ENCODE measurements at places on chromosomes 1 and 21.

GRCh38 chr1:214584805-214585766 lies 17.9 kb upstream of the CENPF start:
- DNase-seq, result no peak

DNA sequence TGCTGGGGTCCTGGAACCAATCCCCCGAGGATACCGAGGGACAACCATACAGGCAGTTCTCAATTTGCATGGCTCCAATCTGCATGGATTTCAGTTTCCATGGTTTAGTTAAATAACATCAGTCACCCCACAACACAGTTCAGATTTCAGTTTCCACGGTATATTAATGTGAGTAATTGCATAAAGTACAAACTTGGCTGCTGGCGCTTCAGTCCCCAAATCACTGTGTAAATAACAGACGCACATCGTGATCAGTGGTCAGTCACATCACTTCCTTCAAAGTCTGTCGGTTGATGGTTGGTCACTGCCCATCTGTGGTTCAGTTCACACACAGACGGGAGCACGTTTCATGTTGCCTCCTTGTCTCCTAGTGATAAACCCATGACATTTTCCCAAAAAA lies 66.4 kb upstream of the LPGAT1 start:
- no peak for DNase-seq

GRCh38 chr1:53384796-53385195 lies 56.9 kb upstream of the LRP8 start:
- no peak for DNase-seq

- DNase-seq, result no peak
Observed at GRCh38 chr1:99650030-99650429, 4.1 kb downstream of the PALMD start.

DNA sequence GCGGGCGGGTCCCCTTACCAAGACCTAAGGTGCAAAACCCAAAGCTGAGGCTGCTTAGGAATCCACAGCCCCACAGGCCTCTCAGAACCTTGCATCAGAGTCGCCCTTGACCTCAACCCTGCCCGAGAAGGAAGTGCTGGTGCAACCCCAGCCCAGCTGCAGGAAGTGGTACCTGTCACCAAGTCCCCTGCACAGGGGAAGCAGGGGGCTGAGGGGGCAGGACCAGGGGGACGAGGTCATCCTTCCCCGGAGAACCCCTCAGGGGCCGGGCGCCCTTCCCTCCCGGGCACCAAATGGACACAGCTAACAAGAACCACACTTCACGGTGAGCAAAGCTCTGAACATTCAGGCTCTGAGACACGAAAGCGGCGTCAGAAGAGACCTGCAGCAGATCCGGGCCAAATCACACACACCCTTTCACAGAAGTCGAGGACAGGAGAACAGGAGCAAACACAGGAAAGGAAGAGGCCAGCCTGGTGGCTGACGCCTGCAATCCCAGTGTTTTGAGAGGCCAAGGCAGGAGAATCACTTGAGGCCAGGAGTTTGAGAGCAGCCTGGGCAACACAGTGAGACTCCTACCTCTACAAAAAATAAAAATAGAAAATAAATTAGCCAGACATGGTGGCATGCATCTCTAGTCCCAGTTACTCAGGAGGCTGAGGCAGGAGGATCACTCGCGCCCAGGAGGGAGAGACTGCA lies 6.4 kb downstream of the ITGB2 start:
- DNase-seq, result no peak

DNA sequence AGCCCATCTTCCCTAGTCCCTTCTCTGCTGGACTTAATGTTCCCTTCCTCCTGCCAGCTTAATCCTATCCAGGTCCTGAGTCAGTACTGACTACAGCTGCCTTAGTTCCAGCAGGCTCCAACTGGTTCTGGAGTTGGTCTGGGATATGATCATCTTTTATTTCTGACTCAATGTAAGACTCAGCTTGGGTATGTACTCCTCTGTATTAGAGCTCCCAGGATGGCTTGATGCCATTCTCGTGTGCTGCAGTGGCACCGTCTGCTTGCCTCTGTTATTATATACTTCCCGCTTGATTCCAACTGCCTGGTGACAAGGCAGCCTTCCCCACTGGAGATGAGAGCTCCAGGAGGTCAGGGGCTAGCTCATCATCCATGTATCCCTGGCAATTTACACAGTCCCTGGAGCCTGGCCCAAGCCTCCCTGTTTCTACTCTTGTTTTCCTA lies 164.4 kb upstream of the DPT start:
- DNase-seq, result no peak

- no peak for DNase-seq
Observed at GRCh38 chr1:198657550-198658064, 18.8 kb downstream of the PTPRC start.

GRCh38 chr1:192104852-192105251 lies 53.4 kb upstream of the RGS18 start:
- DNase-seq, result no peak

DNA sequence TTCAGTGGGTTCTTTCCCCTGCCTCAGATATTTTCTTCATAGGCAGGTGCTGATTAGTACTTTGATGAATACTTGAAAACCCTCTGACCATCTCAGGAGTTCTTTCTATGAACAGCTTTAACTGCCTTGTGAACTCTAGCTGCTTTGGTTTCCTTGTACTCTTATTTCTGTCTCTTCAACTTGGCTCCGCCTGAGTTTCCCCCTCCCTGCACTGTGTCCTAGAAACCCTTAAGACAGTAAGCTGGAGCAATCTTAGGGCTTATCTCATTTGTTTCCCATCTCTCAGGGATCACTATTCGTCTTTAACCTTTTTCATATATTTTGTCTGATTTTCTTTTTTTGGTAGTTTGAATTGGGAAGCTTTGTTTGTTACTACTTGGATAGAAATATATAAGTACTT lies 99.1 kb downstream of the PKN2 start:
- DNase-seq, result no peak

DNA sequence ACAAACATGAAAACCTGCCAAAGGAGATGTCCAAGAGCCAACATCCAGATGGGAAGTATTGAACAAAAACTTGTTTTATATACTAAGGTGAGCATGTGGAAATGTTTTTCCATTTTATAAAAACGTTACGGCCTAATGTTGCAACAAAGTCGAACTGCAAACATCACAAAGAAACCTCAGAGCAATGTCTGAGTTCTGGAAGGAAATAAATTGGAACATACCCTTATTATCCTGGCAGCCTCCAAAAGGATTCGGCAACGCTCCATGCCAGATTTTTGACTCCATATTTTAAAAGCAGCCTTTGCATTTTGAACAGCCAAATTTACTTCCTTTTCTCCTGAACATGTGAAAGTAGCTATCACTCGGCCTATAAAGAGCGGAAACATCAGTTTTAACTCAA lies 3.3 kb downstream of the ALDH9A1 start:
- DNase-seq, result no peak

GRCh38 chr1:107889524-107889923 lies 75.5 kb downstream of the VAV3 start:
- DNase-seq, result no peak

DNA sequence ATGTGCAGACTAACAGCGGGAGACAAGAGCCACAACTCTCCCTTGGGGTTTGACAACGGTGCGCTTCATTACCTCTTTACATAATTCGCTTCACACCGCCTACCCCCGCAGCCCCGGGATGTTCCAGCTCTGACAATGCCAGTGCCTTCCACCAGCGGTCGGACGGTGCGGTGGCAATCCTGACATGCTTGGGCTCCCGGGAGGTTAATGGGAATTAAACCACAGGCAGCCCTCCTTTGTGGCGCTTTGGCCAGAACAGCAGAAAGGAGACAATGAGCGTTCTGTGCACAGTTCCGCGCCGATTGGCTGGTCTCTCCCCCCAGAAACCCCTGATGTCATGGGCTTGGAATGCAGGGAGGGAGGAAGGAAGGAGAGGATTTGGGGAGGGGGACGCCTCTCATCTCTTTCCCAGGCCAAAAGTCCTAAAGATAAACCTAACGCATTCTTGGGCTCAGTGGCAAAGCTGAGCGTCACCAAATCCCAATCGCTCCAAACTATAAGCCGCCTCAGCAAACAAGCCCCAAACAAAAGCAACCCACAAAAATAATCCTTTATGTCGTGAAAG lies 1.3 kb downstream of the CNN3 start:
- peak; percentile 47 for DNase-seq

- DNase-seq, result no peak
Observed at GRCh38 chr1:225514671-225515081, 86.8 kb upstream of the LBR start.

- no peak for DNase-seq
Observed at GRCh38 chr1:116345843-116346242, 27.2 kb upstream of the ATP1A1 start.

DNA sequence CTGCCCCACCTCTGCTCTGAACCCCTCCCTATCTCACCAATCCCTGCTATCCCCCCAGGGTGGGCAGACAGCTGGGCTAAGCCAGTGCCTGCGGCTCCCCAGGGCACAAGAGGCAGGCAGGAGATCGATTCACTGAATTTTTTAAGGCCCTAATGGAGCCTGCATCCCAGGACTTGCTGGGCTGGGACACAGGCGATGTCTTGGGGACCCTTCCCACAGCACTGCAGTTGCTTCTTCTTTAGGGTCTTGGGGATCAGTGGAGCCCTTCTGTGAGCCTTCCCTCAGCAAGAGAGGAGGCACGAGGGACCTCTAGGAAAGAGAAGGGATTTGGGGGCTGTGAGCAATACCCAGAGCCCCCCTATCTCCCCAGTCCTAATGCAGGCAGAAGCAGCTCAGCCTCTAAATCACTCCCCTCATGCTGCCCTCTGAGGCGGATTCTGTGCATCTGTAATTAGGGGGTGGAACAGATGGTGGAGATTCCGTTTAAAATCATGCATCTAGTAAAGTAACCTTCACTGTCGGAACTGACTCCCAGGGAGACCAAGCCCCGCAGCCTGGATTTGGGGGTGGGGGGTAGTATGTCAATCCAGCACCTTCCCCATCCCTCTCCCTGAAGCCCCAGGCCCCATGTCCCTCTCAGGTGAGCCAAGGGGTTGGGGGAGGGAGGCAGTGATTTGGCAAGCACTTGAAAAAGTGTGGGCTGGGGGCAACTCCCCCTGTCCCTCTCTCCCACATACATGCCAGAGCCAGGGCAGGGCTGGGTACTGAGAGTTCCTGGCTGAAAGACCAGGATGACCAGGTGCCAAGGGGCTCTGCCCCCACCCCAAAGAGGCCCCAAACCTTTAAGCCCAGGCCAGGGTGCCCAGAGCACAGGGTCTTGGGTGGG lies 10.0 kb downstream of the AHDC1 start:
- no peak for DNase-seq

- DNase-seq, result no peak
Observed at GRCh38 chr1:152442301-152442700, 28.2 kb upstream of the CRNN start.

GRCh38 chr1:1418464-1419362 lies 2.4 kb downstream of the ANKRD65 start:
- no peak for DNase-seq

DNA sequence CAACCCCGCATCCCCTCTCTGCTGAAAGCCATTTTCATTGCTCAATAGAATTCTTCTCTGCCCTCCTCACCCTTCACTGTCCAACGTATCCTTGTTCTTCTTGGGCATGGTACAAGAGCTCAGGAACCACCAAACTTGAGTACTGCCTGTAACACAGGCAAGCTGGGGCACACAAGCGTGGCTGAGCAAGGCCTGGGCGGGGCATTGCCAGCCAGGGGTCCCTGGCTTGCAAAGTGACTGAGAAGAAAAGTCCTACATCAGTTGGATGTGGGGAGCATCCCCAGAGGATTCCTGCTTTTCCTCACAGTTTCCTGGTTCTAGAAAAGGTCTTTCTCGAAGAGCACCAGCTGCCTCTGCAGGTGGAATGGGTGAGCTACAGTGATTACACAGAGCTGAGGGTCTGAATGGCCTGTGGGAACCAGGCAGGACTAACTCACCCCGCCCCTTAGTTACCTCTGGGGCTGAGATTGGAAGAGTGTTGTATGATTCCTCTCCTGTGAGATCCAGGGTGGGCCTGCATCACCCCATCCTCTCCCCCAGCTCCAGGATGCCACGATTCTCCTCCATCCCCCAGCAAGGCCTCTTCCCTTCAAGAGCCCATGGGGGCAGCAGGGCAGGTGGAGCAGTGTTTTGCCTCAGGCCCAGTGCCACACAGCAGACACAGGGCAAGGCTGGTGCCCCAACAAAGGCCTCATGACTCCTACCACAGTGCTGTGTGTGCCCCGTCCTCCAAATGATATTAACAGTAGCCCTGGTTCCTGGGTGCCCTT lies 121.9 kb downstream of the MATN1 start:
- no peak for DNase-seq

- no peak for DNase-seq
Observed at GRCh38 chr1:9165396-9165795, 36.5 kb upstream of the GPR157 start.

GRCh38 chr1:162676087-162676486 lies 43.8 kb downstream of the DDR2 start:
- DNase-seq, result no peak

- DNase-seq, result no peak
Observed at GRCh38 chr1:46539972-46540371, 11.5 kb downstream of the KNCN start.

DNA sequence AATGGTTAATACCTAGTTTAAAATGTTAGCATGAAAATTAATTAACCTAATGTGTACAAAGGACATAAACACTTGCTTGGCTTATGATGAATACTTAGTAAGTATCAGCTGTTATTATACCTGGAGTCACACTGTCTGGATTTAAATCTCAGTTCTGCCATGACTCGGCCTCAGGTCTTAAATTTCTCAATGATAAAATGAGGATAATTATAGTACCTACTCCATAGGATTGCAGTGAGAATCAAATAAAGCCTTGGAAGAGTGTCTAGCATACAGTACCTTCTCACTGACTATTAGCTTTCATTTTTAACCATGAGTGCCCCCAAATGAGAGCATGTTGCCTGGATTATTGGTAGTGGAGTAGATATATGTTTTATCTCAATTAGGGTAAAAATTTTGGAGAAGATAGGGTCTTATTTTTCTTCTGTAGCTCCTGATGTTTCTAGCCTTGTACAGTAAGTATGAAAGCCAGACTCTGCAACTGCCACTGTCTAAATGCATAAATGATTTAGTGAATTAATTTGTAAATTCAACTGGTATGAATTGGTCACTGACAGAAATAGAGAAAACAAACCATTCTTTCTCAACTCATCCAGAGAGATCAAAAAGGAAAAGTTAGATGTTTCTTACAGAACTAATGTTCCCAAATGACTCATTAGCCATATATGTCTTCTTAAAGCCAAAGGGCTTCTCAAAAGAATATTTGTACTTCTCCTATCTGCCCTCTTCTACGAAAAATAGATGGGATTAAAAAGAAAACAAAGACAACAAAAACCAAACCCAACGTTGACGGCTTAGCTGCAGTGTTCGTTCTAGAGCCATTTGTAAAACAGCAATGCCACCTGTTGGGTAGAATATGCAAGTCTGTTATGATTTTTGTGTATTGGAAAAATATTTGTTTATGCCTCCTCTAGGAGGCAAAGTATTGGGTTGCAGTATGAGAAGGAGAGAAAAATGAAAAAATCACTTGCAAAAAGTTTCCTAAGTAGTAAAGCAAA lies 53.8 kb upstream of the MROH9 start:
- DNase-seq, result no peak

Data from hypothalamus (tissue), 51 donors.